ENCODE measurements at places on chromosomes 3 and 15.

- DNase-seq: no peak
Measured at GRCh38 chr15:59933607-59934006, 70.5 kb upstream of the FOXB1 start.

- no peak for DNase-seq
Measured at GRCh38 chr3:57059411-57059810, 1.1 kb upstream of the SPATA12 start.

- DNase-seq: no peak
Measured at GRCh38 chr3:25724948-25725645, 58.1 kb downstream of the NGLY1 start.

DNA sequence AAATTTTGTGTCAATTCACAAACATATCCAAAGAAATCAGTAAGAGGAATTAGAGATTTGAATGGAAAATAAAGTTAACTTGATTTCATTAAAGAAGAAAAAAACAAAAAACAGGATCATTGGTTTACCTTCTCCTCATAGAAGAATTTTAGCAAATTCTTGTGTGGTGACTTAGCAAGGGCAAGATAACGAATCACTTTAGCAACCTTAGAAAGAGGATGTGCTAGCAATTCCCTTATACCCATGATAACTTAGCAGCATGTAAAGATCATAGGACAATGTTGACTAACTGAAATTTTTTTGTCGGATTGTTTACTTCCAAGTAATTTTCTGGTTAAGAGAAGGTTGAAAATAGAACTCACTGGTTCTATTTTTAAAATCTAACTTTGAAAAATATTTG lies 609.3 kb downstream of the GBE1 start:
- no peak for DNase-seq

DNA sequence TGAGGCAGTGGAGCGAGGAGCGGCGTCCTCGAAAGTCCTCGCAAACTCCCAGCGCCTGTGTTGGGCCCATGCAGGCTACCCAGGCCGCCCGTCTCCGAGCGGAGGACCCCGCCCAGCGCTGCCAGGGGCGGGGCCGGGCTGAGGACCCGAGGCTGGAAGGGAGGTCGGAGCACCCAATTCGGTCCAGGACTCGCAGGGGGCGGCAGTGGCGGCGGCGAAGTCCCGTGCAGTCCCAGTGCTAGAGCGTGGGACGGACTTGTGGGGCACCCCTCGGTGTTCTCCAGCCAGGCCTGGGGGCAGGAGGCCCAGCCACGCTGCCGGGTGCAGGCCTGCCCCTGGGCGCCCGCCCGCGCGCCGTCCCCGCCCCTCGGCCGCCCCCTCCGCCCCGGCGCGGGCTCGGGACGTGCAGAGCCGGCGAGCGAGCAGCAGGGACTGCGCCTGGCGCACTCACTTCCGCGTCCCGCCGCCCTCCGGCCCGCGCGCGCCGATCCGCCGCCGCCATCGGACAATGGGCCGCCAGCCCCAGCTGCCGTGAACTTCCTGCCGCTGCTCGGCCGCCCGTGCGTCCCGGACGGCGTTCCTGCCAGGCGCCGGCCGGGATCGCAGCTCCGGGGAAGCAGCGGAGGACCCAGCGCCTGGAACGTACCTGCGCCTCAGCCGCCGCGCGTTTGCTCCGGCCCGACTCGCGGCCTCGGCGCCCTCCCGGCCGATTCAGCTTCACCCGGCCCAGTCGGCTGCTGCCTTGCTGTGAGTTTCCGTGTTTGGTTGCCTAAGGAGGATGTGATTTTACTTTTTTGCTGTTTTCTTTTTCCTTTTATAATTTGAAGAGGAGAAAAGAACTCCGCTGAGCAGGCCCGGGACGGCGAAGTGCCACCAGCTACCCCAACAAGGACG lies 596 bp upstream of the LIMD1 start:
- DNase-seq: peak; percentile 89

DNA sequence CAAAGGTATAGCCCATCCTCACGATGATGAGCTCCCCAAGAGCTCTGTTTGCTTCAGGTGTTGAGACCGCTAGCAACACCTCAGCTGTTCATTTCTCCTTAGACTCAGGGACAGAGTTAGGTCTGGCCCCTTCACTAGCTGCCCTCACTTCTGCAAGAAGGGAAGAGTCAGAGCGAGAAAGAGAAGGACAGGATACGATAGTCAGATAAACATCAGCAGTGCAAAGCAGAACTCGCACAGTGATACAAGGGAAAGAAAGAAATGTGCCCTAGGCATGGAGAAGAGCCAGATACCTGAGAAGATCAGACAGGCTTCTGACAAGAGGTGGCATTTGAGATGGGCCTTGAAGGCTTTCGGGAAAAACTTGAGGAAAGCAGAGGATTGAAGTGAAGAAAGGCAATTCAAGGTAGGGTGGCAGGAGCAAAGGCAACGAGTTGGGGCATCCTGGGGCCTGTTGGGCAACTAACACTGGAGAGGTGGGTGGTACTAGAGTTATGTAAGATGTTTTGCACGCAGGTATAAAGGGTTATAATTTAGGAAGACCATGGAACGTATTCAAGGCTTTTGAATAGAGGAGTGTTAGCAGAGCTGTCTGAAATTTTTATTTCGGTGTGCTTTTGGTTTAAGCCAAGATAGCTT lies 106.0 kb downstream of the PGPEP1L start:
- DNase-seq: no peak

DNA sequence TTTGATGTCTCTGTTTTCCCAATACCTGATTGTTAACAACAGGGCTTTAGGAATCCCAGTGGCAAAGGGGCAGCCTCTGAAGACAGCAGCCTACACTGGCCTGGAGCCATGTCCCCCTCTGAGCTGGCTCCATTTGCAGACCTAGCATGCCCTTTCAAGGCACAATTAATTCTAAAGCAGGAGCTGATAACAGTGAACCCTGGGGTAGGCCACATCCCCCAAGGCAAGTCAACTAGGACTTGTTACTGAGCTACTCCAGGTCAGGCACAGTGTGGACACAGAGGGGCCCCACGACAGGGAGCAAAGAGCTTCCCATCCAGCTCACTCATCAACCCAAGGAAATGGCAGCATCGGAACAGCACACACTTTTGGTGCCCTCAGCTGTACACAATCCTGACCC lies 51.9 kb downstream of the SPSB4 start:
- DNase-seq: no peak

DNA sequence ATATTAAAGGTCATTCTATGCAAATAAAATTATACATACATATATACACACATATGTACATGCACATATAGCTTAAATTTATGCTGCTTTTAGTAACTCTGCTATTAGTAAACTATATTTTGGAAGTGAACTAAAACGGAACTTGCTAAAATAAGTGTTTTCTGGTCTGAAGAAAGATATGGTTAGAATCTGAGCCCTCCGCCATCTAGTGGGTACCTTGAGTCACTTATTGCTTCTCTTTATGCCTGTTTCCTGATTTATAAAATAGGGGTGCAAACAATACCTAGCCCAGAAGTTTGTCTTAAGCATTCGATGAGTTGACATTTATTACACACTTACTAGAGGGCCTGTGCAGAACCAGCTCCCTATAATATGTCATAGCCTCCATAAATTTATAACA lies 255.7 kb downstream of the CNTN6 start:
- no peak for DNase-seq

DNA sequence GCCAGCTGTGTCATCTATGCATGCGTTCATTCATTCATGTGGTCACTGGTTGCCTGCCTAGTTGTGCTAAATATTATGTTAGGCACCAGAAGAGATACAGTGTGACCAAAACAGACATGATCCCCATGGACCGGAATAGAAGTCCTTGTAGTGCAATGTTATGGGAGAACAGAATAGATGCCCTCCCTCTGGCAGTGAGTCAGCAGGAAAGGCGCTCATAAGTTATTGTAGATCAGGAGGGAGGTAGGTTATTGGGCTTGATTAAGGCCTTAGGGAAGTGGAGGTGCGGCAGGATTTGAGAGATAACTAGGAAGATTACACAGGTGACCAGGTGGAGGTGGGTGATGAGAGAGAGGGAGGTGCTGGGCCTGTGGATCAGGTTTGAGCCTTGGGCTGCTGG lies 5.2 kb downstream of the MCTP2 start:
- no peak for DNase-seq

DNA sequence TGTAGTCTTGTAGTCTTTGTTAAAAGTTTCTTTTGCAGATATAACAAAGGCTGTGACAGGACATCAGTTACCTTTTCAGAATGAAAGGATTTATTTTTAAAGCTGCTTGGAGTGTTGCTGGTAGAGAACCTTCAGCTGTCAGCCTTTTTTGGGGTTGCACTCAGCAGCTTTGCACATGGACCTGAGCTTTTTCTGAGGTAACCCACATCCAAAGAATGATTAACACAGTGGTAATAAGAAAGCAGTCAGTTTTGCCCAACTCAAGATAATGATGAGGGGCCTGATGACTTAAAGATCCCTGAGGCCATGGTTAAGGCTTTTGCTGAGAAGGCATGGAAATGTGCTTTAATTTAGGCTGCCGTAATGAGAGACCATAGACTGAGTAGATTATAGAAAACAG lies 1042.7 kb downstream of the PLOD2 start:
- no peak for DNase-seq

DNA sequence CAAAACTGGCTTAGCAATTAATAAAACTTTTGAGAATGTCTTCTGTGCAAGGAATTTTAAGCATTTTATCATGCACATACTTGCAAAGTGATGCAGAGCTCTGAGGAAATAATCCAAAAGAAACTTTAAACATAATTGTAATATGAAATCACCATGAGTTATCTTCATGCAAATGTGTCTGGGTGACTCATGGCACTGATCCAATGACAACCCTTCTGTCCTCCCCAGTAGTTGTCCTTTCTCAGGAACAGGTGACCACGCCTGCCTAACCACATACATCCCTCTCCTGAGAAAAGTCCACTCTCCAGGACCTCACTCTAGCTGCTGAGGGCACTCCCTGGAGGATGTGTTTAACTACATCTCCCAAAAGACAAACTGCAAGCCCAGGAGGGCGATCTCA lies 530.6 kb upstream of the IL12A start:
- DNase-seq: no peak

GRCh38 chr3:16743276-16743675 lies 138.1 kb upstream of the DAZL start:
- no peak for DNase-seq

DNA sequence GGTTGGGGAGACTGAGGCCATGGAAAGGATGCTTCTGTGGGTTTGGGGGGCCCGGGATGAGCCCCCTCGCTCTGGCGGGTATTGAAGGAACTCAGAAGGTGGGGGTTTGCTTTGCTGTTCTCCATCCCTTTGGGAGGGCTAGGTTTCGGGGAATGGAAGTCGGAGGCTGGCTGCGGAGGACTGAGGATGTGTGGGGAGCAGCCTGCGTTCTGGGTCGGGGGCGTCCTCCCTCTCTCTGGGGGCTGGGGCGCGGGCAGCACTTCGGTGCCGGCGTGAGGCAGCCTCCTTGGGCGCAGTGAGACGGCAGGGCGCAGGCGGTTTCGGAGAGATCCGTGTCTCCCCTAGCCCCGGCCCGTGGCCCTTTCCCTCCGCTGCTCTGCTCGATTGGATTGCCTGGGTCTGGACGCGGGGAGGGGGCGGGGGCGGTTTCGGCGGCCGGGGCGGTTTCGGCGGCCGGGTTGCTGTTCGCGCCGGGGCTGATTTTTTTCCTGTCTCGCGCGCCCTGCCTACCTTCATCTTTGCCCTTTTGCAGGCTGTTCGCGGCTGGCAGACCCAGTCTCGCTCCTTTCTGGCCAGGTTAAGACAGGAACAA lies 1.4 kb downstream of the PTPRG start:
- DNase-seq: no peak

DNA sequence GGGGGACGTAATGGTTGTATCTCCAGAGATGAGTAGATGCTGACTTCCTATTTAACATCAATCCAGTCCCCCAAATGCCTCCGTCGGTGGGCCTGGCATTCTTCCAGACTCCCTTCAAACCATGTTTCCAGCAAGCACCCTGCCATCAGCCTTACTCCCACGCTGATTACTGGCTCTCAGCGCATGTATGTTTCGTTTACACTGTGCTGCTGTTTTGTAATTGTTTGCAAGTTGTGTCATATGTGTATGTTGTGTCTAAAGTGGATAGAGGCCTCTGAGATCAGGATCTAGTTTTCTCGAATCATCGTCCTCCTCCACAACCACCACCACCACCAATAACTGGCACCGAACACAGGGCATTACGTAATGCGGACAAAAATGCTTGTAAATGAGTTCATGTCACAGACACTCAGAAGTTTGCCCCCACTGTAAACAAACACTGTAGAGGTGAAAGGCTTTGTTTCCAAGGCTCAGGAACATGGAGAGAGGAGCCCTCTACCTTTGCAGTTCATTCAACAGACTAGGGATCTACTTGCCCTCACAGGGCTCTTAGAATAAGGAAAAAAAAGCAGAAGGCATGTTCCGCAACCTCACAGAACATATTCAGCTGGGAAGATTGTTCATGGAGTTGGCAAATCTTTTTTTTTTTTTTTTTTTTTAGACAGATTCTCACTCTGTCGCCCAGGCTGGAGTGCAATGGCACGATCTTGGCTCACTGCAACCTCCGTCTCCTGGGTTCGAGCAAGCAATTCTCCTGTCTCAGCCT lies 46.1 kb upstream of the SEMA4B start:
- DNase-seq: no peak

GRCh38 chr3:186511245-186511644 lies 32.9 kb downstream of the CRYGS start:
- DNase-seq: no peak

- DNase-seq: no peak
Measured at GRCh38 chr3:48896936-48897335, 1.7 kb downstream of the SLC25A20 start.

GRCh38 chr3:43970351-43970750 lies 271.3 kb upstream of the TOPAZ1 start:
- DNase-seq: no peak

- no peak for DNase-seq
Measured at GRCh38 chr3:29649815-29650547, 369.1 kb downstream of the RBMS3 start.

DNA sequence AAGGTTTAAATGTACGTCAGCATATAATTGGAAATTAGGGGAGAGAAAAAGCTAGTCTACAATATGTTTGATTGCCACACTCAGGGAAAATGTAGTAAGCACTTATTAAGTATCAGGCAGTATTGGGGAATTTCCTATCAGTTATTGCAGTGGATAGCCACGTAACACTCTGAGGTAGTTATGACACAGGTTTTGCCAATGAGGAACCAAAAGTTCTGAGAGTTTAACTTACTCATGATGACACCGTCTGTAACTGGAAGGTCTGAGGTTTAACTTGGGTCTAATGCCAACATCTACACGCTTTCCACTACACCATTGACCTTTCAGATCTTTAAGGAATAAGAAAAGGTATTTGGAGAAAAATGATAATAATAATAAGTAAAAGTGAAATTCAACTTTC lies 89.5 kb downstream of the ZMAT3 start:
- DNase-seq: no peak

DNA sequence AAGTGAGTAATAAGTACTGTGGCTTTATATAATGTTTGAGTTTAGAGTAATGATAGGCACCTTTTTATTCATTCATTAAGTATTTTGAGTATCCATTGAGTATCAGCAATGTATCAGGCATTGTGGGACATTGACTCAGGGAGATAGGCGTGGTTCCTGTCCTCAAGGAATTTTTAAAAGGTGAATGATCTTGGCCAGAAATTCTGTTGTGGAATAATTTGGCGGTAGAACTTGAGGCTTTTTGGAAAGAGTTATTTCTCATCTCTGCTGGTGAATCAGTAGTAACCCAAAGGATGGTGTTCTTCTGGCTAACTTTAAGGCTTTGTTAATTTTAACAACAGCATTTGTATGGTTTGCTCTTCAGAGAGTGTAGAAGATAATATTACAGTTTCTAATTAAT lies 2.0 kb downstream of the RAB7A start:
- no peak for DNase-seq
